Upper lobe of left lung (tissue), 6 donors: ENCODE measurements at places on chromosomes 13 and 19. TPM values are rescaled to one million over a fixed set of nuclear protein-coding genes. Genes with fewer than 3 reads are reported as not detected.

- peak overlapping the region; percentile 66 for H3K4me3 ChIP-seq
- H3K27me3 ChIP-seq, result no peaks in the 10 kb centered on the region
- no peak overlapping the region for H3K27ac ChIP-seq
These were observed 1.3 kb downstream of the ZNF780A start for GRCh38 chr19:40089462-40089861.

DNA sequence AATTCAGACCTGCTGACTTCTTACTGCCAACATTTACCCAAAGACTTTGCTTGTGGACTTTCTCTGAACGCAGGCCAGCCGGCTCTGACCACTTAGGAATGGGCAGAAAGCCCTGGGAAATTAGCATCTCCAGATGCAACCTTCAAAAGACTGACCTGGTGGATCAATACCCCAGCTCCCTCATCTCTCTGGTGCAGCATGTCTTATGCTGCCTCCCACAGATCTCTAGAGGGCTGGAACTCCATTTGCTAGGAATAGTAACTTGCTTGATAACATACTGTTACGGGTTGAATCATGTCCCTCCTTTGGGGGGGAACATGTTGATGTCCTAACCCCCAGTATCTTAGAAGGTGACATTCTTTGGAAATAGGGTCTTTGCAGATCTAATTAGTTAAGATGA lies 12.9 kb upstream of the SLC25A41 start:
- no peaks in the 10 kb centered on the region for H3K27me3 ChIP-seq
- H3K4me3 ChIP-seq, result no peak overlapping the region
- no peak for DNase-seq
- no peak overlapping the region for H3K27ac ChIP-seq
- H3K4me1 ChIP-seq, result no peaks in the 10 kb centered on the region

GRCh38 chr13:55999709-56000108 lies 1141.0 kb upstream of the PRR20A start:
- H3K27ac ChIP-seq, result no peak overlapping the region
- no peak for DNase-seq
- H3K27me3 ChIP-seq, result no peaks in the 10 kb centered on the region
- H3K36me3 ChIP-seq, result no peaks in the 10 kb centered on the region
- H3K4me1 ChIP-seq, result no peaks in the 10 kb centered on the region
- no peak overlapping the region for H3K4me3 ChIP-seq

DNA sequence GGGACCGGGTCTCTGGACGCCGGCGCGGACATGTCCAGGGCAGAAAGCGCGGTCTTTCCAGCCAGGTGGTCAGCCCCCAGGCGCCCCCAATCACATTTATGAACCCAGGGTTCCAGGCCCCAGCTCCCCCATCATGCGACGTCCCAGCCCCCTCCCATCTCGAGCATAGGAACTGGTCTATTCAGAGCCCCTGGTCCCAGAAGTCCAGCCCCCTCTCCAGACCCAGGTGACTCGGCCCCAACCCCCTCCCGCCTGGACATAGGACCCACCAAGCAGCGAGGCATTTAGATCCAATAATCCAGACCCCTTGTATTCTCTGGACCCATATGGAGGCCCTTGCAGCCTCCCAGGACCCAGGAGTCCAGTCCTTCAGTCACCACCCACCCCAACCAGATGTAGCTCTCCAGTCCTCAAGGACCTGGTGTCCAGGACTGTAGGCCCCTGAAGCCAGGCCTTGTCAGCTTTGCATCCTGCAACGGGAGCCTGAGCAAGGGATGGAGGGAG lies 501 bp downstream of the APLP1 start:
- H3K27me3 ChIP-seq, result peaks cover 30% of the 10 kb centered on the region
- H3K36me3 ChIP-seq, result no peaks in the 10 kb centered on the region
- no peak for DNase-seq
- peaks cover 26% of the 10 kb centered on the region for H3K4me1 ChIP-seq
- H3K4me3 ChIP-seq, result peak overlapping the region; percentile 55

DNA sequence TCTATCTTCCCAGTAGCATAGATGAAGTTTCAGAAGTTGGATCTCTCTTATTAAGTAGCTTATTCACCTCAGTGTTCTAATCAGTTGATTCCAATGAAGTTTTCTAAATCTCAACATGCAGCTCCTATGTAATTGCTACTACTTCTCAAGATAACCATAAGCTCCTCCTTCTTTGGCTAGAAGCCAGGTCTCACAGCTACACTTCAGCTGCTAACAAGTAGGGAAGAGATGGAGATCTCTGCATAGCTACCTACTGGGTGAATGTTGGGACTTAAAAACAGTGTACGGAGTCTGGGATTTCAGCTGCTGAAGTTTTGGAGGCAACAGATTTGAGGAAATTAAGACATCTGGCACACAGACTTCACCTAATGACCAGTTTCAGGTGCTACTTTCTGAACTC lies 661.0 kb downstream of the SLITRK1 start:
- H3K36me3 ChIP-seq, result no peaks in the 10 kb centered on the region
- no peaks in the 10 kb centered on the region for H3K4me1 ChIP-seq
- DNase-seq, result no peak
- no peaks in the 10 kb centered on the region for H3K27me3 ChIP-seq
- no peak overlapping the region for H3K4me3 ChIP-seq
- no peak overlapping the region for H3K27ac ChIP-seq

Gene CCDC70
- not detected for total RNA-seq

Gene TBXA2R
- total RNA-seq, result 0.49 TPM

Gene SELENOV
- not detected for total RNA-seq

Gene FFAR2
- total RNA-seq, result 9.0 TPM

Gene TPTE2
- not detected for total RNA-seq
